ENCODE measurements at places on chromosomes 1 and 21.

GRCh38 chr1:80825067-80825466 is 975.7 kb upstream of the ADGRL2 start:
- no peak for DNase-seq

DNA sequence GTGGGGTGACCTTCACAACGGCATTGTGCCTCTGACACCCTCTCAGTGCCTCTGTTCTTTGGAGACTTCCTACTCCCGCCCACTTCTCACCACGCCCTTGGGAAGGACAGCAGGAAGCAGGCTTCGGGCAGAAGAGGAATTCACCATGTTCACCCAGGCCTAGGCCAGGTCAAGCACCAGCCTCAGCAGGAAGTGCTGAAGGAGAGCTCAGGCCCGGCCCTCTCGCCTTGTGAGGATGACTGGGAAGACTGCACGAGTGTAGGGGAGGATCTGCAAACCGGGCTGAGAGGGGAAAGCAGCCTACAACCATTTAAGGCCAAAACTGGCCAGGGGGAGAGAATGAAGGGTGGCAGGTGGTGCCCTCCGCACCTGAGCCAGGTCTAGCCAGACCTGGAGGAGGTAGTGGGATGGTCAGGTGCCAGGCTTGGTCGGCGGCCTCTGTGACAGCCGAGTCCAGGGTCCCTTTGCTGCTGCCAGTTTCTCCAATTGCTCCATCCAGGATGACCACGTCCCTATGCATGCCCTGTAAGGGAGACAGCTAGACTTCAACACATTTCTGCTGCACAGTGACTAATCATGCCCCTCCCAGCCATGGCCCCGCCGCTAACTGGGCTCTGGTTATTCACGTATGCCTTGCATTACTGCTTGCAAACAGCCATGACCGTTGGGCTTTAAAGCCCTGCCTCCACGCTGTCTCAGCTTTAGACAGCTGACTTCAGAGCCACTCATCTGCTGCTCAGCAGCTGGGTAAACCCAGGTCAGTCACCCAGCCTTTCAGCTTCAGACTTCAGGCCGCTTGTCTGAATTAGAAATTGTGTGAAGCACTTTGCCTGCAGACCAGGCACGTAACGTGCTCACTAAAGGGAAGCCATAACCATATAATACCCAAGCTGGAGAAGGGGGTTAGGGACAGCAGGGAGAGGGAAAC is 8.9 kb downstream of the MRTO4 start:
- DNase-seq, result no peak

DNA sequence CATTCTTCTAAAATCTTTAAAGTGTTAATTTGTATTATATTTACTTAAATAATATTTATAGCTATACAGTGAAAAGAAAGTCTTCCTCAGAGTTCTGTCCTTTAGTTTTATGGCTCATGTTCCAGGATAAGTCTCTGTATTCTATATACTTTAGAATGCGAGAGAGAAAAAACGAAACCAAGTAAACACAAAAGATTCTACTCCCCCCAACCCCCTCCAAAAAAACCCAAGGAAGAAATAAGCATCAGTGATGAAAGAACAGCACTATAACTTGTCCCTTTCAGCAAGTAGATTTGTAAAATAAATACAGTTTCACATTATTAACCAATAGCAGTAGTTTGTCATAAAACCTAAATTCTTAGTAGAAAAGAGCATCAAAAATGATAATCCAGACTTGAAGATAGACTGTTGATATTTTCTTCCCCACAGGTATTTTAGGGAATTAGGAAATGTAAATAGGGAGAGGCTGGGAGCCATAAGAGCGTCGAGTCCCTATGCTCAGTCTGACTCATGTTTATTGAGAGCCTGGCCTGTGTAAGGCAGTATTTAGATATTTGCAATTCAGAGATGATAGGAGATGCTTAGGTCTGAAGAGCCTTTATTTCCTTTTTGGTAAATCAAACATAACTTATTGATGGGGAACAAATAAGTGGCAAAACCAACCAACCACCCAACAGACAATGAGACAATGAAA is 35.5 kb downstream of the CDC14A start:
- no peak for DNase-seq

GRCh38 chr1:41354956-41355355 is 6.3 kb upstream of the FOXO6 start:
- DNase-seq, result no peak

GRCh38 chr1:8145545-8146202 is 119.6 kb upstream of the ERRFI1 start:
- no peak for DNase-seq

DNA sequence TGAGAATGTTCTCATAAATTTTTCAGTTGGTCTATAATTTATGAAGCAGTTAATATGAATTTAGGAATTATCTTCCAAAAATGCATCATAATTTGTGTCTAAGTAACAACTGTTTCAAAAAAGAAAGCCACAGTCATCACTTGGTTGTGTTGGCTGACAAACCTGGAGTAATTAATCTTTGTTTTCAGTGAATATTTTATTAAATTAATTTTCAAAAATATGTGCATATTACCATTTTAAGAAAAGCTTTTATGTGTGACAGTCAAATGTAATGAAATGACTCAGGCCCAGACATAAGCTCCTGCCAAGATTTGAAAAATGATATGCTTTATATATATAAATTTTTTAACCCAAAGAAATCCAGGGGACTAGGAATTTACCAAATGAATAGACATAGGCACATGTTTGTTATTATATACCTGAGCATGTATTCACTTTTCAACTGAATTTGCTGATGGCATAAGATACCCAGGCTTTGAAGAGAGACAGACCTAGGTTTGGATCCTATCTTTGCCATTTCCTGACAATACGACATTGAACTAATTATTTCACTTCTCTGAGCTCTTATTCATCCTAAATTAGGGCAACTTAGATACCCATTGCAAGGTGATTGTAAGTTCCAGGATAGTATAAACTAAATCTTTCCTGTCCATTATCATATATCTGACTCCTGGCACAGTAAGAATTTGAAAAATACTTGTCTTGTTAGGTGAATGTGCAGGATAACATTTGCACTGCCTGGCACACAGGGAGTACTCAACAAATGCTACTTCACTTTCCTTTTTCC is 729.5 kb upstream of the ADGRL2 start:
- no peak for DNase-seq

DNA sequence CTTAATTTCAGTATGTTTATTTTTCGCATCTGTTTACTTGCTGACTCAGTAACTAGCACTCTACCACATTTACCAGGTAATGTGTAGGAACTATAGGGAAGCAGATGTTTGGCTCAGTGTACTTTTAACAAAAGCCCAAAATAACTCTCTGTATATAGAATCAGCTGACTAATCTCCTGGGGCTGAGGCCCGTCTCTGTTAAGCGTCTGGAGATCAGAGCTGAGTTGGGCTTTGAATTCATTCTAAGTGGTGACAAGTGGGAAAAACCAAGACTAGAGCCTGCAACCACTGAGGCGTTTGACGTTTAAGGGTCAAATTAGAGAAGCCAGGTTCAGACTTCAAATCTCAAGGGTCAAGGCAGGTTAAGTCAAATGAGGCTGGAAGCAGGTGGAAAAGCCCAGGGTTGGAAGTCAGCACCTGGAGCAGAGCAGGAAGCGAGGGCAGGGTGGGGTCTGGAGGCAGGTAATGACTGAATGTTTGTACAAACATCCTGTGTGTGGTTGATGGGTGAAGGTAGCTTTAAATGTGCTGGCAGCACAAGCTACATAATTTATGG is 56.8 kb upstream of the LYST start:
- no peak for DNase-seq

DNA sequence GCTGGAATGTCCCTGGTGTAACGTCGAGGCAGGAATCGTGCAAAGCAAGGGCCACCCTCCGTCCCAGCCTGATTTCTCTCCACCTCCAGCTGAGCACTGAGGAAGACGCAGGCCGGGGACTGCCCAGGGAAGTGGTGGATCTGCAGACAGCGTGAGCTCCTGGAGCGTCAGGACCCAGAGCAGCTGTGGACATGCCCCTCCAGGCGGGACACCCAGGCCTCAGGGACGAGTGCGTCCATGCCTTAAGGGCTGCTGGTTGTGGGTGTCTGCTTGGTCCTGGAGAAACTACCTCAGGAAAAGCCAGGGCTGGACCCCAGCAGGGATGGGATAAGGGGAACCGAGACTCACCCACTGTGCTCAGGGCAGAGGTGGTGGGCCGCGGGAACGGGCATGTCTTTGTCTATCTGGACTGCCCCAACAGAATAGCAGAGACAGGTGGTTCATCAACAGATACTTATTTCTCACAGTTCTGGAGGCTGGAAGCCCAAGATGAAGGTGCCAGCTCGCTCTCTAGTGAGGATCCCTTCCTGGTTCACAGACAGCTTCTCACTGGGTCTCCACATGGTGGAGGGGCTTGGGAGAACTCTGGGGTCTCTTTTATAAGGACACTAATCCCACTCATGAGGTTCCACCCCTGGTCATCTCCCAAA is 5.8 kb upstream of the MMEL1 start:
- no peak for DNase-seq

GRCh38 chr1:150212070-150212469 is 23.8 kb downstream of the ANP32E start:
- no peak for DNase-seq

- no peak for DNase-seq
These were observed 28.6 kb downstream of the LRP8 start for GRCh38 chr1:53299233-53299632.

- no peak for DNase-seq
These were observed 30.8 kb downstream of the MRPL37 start for GRCh38 chr1:54230507-54231339.

DNA sequence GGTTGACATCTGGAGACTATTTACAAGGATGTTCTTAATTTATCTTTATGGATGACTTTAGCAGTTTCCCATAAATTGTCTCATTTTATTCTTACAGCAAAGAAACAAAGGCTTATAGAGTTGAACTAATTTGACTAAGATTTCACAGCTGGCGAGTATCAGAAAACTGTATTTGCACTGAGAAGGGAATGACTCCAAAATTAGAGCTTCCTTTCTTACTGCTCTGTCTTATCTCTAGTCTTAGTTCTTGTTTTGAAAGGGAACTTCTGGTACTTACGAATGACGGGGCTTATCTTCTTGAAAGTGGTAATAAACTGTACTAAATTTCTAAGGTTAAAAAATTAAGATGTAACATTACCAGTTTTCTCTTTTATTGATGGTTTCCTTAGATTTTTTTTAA is 13.6 kb downstream of the CNST start:
- peak; percentile 20 for DNase-seq

- no peak for DNase-seq
These were observed 21.2 kb upstream of the DIP2A start for GRCh38 chr21:46437511-46437910.

DNA sequence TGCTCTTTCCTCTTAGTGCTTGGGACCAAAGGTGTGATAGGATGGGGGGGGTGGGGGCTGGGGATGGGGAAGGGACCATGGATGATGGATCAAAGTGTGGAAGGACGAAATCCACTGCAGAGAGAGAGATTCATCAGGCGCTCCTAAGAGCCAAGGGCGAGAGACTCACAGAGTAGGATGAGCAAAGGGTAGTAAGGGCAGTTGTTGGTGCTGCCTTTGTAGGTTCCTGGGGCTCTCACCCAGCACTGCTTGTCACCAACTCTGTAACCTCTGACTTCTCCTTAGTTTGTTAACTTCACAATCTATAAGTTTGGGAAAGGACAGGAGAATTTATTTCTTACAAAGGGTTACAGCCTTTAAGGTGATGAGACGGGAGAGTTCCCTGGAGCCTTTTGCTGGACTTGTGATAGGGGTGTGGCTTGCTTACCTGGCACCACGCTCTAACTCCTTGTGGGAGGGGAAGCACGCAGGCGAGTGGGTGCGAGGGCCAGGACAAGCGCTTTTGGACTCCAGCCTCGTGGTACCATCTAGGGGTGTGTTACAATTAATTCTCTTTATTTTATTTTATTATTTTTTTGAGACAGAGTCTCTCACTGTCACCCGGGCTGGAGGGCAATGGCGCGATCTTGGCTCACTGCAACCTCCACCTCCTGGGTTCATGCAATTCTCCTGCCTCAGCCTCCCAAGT is 1.6 kb upstream of the PDXK start:
- DNase-seq, result no peak

DNA sequence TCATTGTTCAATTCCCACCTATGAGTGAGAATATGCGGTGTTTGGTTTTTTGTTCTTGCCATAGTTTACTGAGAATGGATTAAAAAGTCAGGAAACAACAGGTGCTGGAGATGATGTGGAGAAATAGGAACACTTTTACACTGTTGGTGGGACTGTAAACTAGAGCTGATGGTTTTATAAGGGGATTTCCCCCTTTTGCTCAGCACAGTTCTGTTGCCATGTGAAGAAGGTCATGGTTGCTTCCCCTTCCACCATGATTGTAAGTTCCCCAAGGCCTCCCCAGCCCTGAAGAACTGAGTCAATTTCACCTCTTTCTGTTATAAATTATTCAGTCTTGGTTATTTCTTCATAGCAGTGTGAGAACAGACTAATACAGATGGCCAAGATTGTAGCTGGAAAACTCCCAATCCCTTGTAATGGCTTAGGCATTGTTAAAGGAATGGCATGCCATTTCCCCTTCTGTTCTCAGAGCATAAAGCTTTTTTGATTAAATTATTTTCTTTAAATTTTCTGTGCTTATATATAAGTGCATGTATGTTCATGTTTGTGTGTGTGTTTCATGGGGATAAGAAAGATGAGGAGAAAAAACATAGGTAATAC is 144.8 kb downstream of the BACH1 start:
- DNase-seq, result no peak

DNA sequence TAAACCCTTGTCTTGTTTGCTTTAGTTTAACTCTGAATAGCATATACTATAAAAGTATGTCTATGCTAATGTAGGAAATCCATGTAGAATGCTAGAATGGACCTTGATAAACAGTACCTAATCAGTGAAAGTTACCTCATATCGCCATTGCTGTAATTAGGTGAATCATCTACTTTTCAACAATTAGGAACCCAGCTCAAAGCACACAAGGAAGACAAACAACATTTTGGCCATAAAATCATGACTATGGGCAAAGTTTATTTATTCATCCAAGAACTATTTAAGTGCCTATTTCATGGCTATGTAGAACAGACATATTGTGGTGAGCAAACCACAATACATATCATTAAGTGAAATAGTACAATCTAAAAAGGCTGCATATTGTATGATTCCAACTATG is 1043.2 kb downstream of the BRINP3 start:
- no peak for DNase-seq

GRCh38 chr21:43812139-43812821 is 22.9 kb downstream of the RRP1 start:
- DNase-seq, result no peak

GRCh38 chr1:15698201-15698600 is 14.1 kb downstream of the PLEKHM2 start:
- no peak for DNase-seq

- DNase-seq, result no peak
These were observed 28.4 kb downstream of the EVI5 start for GRCh38 chr1:92756537-92756936.

Data from AML-193 (cell line).